ENCODE measurements at places on chromosomes 3 and 15.

- DNase-seq = no peak
Measured at GRCh38 chr3:68664276-68664675, 268.1 kb downstream of the TAFA4 start.

DNA sequence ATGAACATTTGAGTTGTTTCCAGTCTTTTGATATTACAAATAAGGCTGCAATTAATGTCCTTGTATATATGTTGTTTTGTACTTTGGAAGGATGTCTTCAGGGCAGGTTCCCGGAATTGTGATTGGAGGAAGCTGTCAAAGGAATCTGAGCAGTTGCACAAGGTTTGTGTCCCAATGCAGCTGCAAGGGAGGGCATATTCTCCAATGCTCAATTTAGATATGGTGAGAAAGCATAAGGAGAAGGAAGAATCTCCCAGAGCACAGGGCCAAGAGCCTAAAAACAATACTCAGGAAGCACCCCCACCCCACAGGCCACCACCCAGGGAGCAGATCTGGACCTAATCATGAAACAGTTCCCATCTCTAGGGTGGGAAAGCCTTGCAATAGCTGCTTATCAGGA is 228.0 kb upstream of the LRRFIP2 start:
- DNase-seq = no peak

DNA sequence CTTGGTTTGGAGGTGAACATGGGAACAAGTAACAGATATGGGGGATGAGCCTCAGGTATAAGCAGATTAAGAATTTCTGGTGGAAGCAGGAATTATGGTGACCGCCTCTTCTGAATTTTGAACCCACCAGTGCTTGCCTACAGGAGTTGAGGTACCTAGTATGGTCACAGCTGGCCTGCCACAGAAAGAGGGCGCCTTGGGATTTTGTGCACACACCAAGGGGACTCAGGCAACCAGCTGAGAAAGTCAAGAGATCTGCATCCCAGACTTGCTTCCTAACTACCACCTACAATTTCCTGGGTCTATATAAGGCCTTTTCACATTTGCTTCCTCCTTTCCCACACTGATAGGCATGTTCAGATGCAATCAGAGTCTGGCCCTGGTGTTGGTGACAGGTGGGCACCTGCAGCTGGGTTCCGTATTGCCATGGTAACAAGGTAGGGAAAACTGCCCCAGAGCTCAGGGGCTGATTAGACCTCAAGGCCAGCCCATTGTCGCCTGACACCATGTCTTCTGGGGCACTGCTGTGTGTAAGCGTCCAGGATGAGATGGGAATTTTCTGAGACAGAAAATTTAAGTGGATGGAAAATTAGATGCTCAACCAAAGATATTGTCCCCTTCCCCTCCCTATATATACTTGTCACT is 75.9 kb upstream of the RASGRF1 start:
- DNase-seq = no peak

GRCh38 chr3:72401005-72401545 is 447.2 kb downstream of the SHQ1 start:
- DNase-seq = no peak

DNA sequence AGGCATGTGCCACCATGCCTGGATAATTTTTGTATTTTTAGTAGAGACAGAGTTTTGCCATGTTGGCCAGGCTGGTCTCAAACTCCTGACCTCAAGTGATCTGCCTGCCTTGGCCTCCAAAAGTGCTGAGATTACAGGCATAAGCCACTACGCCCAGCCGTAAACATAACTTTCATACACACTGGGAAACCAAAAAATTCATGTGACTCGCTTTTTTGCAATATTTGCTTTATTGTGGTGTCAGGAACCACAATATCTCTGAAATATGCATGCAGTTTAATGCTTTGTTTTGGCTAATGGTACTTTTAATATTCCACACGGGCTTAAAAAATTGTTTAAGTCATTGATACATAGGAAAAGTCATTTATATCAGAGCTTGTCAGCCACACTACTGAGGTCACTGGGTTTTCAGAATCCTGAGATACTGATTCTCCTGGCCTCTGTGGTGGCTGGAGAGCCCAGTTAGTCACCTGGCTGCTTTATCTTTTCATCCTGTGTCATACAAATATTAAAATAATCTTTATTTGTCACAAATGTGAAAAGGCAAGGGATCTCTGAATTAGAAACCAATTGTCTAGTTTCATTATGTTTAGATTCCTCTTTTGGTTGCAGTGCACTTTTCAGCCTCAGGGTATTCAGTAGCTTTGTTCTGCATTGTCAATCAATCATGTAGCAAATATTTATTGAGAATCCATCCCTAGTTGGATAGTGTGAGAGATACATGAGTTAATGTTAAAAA is 10.0 kb downstream of the TMEM62 start:
- DNase-seq = no peak

- DNase-seq = no peak
Measured at GRCh38 chr3:5054098-5054497, 68.0 kb upstream of the ARL8B start.

DNA sequence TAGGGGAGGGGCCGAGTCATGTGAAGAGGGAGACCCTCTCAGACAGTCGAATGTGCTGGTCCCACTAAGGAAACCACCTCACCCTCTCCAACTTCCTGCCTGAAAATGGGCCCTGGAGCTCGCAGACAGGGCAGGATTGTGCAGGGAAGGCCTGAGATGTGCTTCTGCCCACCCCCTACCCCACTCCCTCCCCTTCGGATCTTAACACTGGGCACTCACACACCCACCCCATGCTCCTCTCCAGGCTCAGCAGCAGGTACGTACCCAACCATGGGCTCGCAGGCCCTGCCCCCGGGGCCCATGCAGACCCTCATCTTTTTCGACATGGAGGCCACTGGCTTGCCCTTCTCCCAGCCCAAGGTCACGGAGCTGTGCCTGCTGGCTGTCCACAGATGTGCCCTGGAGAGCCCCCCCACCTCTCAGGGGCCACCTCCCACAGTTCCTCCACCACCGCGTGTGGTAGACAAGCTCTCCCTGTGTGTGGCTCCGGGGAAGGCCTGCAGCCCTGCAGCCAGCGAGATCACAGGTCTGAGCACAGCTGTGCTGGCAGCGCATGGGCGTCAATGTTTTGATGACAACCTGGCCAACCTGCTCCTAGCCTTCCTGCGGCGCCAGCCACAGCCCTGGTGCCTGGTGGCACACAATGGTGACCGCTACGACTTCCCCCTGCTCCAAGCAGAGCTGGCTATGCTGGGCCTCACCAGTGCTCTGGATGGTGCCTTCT is 20.0 kb downstream of the ATRIP start:
- DNase-seq = no peak
